Activated CD8-positive, alpha-beta T cell treated with anti-CD3 and anti-CD28 coated beads for 36 hours (primary cell): ENCODE measurements at places on chromosomes 3 and 15. TPM values are rescaled to one million over a fixed set of nuclear protein-coding genes. Genes with fewer than 3 reads are reported as not detected.

DNA sequence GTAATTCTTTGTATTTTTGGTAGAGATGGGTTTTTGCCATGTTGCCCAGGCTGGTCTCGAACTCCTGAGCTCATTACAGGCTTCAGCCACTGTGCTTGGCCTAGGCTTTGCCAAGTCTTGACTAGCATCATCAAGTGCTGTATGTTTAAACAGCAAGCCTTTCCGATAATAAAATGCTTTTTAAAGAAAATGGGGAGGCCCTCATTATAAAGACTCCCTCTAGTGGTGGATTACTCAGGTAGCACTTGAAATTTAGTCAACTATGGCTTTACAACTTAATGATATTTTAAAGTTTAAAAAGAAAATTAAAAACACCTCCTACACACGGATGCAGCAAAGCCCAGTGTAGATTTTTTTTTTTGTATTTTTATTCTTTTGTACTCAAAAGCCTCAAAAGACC, 213.6 kb downstream of the GAP43 start:
- H3K27ac ChIP-seq: no peak overlapping the region
- H3K27me3 ChIP-seq: no peaks in the 10 kb centered on the region
- H3K36me3 ChIP-seq: no peaks in the 10 kb centered on the region
- no peak overlapping the region for H3K4me3 ChIP-seq
- no peaks in the 10 kb centered on the region for H3K4me1 ChIP-seq

DNA sequence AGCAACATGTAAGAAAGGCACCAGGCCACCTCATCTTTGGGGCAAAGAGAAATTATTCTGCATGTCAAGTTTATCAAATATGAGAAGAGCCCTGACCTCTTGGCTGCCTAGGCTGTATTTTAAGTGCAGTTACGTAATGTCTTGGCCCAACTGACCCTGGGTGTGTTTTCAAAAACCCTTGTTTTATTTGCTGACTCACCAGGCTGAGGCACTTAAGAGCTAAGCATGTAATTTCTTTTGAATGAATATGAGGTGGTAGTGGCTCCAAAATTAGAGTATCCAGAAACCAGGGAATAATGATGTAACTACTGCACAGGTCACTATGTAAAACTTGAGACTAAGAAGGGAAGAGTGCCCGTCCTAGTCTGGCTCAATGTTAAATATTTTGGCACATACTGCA, 24.3 kb downstream of the PGPEP1L start:
- H3K4me1 ChIP-seq: no peaks in the 10 kb centered on the region
- H3K27ac ChIP-seq: no peak overlapping the region
- peaks cover 3% of the 10 kb centered on the region for H3K27me3 ChIP-seq
- peaks cover 2% of the 10 kb centered on the region for H3K36me3 ChIP-seq
- no peak for DNase-seq

- peaks cover 13% of the 10 kb centered on the region for H3K36me3 ChIP-seq
- H3K27me3 ChIP-seq: no peaks in the 10 kb centered on the region
- peaks cover 20% of the 10 kb centered on the region for H3K4me1 ChIP-seq
- no peak overlapping the region for H3K4me3 ChIP-seq
- no peak overlapping the region for H3K27ac ChIP-seq
Observed at GRCh38 chr3:111737706-111738086, 121.4 kb upstream of the PHLDB2 start.

- no peaks in the 10 kb centered on the region for H3K27me3 ChIP-seq
- no peak for DNase-seq
- peaks cover 21% of the 10 kb centered on the region for H3K4me1 ChIP-seq
- no peak overlapping the region for H3K4me3 ChIP-seq
Observed at GRCh38 chr3:9247361-9247940, 2.0 kb downstream of the SRGAP3 start.

DNA sequence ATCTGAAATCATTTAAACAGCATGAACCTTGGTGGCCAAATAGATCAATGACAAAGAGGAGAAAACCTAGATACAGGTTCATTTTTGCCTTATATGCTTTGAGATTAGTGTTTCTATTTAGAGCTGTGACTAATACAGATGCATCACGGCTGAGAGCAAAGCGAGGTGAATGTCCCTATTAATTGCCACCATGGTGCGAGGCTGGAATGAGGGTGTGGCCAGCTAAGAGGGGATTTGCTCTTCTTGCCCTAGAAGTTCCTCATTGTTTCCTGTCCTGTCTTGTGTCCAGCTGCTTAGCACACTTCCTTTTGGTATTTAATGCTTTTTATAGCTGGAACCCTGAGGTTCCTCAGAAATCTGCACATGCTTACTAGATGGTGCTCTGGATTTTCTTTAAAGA, 339.1 kb upstream of the RGMA start:
- no peak overlapping the region for H3K27ac ChIP-seq
- H3K4me1 ChIP-seq: no peaks in the 10 kb centered on the region
- H3K4me3 ChIP-seq: no peak overlapping the region
- H3K27me3 ChIP-seq: no peaks in the 10 kb centered on the region
- no peaks in the 10 kb centered on the region for H3K36me3 ChIP-seq
- DNase-seq: no peak

- peaks cover 13% of the 10 kb centered on the region for H3K27me3 ChIP-seq
- no peak overlapping the region for H3K27ac ChIP-seq
- no peak overlapping the region for H3K4me3 ChIP-seq
Observed at GRCh38 chr3:69376731-69377130, 9.2 kb downstream of the FRMD4B start.

DNA sequence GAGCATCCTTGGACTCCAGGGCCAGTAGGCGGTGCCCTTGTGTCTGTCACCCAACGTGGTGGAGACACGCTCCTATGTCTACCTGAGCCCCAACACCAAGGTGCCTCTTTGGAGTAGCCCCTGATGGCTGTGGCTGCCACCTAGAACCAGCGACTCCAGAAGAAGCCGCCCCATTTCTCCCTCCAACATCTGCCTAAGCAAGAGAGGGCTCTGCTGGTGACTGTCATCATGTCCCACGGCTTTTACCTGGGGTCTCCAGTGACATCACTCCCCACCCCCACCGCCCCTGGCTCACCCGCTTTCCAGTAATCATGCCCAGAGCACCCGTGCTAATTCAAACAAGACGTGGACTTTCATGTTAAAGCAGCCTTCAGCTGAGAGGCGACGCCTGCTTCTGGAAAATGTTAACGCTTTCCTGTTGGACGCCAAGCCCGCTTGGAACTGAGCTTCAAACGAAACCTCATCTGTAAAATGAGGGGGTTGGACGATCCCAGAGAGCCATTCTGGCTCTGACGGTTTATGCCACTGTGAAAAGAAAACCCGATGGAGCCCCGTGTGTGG, 57.0 kb downstream of the ISG20 start:
- no peak overlapping the region for H3K4me3 ChIP-seq
- H3K27ac ChIP-seq: no peak overlapping the region
- no peaks in the 10 kb centered on the region for H3K27me3 ChIP-seq
- H3K36me3 ChIP-seq: no peaks in the 10 kb centered on the region
- no peaks in the 10 kb centered on the region for H3K4me1 ChIP-seq
- DNase-seq: no peak

GRCh38 chr3:159451482-159451881, 537.2 kb upstream of the IL12A start:
- DNase-seq: no peak
- H3K27ac ChIP-seq: no peak overlapping the region
- H3K27me3 ChIP-seq: no peaks in the 10 kb centered on the region
- no peak overlapping the region for H3K4me3 ChIP-seq
- H3K36me3 ChIP-seq: no peaks in the 10 kb centered on the region
- H3K4me1 ChIP-seq: no peaks in the 10 kb centered on the region

- no peaks in the 10 kb centered on the region for H3K36me3 ChIP-seq
- H3K4me1 ChIP-seq: peaks cover 9% of the 10 kb centered on the region
- H3K27me3 ChIP-seq: no peaks in the 10 kb centered on the region
- DNase-seq: no peak
- H3K4me3 ChIP-seq: no peak overlapping the region
Observed at GRCh38 chr15:101112336-101113113, 139.3 kb downstream of the CHSY1 start.

CCDC39 gene
- not detected for total RNA-seq

ATP13A5 gene
- not detected for total RNA-seq

SCN11A gene
- total RNA-seq: not detected

CLCN2 gene
- 4.0 TPM for total RNA-seq

NR2E3 gene
- not detected for total RNA-seq

RASGRF1 gene
- total RNA-seq: not detected
